ENCODE measurements at places on chromosomes 1 and 21.

DNA sequence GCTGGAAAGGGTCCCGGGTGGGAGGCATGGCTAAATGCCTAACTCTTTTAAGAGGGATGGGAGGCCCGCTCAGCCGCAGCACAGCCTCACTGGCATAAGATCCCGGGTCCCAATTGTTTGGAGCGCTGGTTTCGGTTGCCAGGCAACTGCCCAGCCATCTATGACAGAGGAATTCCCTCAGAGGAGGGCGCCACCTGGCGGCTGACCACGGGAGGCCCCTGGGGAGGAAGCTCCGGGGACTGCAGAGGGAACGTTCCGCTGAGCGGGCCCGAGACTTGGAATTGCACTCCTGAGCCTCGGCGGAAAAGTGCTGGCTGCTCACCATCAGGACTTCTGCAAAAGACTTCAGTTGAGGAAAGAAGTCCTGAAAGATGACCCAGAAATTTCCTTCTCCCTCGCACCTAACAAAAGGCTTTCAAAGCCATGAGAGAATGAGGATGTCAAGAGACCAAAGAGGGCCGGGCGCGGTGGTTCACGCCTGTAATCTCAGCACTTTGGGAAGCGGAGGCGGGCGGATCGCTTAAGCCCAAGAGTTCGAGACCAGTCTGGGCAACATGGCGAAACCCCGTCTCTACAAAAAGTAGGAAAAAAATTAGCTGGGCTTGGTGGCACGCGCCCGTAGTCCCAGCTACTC is 1.1 kb upstream of the ELAPOR1 start:
- peak; percentile 91 for DNase-seq
- H3K36me3 ChIP-seq: no peaks in the 10 kb centered on the region
- peaks cover 43% of the 10 kb centered on the region for H3K4me1 ChIP-seq
- H3K4me3 ChIP-seq: peak overlapping the region; percentile 89
- H3K27me3 ChIP-seq: no peaks in the 10 kb centered on the region

GRCh38 chr1:44631647-44632539 is 42.4 kb downstream of the TMEM53 start:
- H3K4me3 ChIP-seq: peak overlapping the region; percentile 91
- peak overlapping the region; percentile 96 for H3K27ac ChIP-seq
- peaks cover 25% of the 10 kb centered on the region for H3K4me1 ChIP-seq
- peaks cover 33% of the 10 kb centered on the region for H3K36me3 ChIP-seq

GRCh38 chr1:115933625-115934024 is 42.7 kb upstream of the SLC22A15 start:
- H3K4me3 ChIP-seq: no peak overlapping the region
- H3K4me1 ChIP-seq: no peaks in the 10 kb centered on the region
- peaks cover 5% of the 10 kb centered on the region for H3K27me3 ChIP-seq
- no peaks in the 10 kb centered on the region for H3K36me3 ChIP-seq
- no peak overlapping the region for H3K27ac ChIP-seq

DNA sequence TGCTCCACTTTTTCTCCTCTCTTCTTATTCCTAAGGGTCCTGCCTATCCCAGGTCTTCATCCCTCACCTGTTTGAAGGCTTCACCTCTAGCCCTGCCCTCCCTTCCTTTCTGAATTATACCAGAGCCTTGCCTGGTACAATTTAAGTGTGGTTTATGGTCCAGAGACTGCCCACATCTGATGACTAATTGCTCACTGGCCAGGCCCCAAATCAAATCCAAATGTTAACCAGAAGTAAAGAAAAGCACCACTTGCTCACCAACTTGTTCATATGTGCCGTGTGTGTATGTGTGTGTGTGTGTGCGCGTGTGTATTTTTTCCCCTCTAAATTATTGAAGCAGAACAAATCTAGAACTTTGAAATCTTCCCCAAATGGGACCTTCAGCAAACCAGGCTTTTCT is 26.4 kb downstream of the MYOM3 start:
- no peak for DNase-seq
- no peak overlapping the region for H3K27ac ChIP-seq
- no peaks in the 10 kb centered on the region for H3K4me1 ChIP-seq
- no peaks in the 10 kb centered on the region for H3K36me3 ChIP-seq
- peaks cover 4% of the 10 kb centered on the region for H3K27me3 ChIP-seq

DNA sequence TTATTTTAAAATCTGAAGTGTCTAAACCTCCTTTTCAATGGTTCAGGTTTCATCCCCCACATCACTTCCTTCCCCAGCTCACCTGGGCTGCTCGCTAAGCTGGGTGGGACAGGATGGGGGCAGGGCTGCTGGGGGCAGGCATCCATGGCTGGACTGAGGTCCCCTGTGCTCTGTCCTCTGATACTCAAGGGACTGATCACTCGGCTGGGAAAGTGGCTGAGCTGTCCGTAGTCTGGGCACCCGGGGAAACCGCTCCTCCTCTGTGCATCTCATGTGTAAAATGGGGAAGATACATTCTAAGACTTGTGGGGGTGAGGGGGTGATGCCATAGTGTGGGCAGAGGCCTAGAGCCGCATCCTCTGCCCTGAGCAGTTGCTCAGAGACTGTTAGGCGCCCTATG is 411.2 kb downstream of the MATN1 start:
- H3K27ac ChIP-seq: no peak overlapping the region
- no peak overlapping the region for H3K4me3 ChIP-seq

- H3K4me1 ChIP-seq: peaks cover 15% of the 10 kb centered on the region
- no peak for DNase-seq
- H3K27ac ChIP-seq: no peak overlapping the region
- no peaks in the 10 kb centered on the region for H3K36me3 ChIP-seq
Measured at GRCh38 chr1:200749090-200749489, 10.4 kb downstream of the CAMSAP2 start.

- peak overlapping the region; percentile 31 for H3K4me3 ChIP-seq
- peaks cover 11% of the 10 kb centered on the region for H3K36me3 ChIP-seq
- DNase-seq: no peak
- peak overlapping the region; percentile 94 for H3K27ac ChIP-seq
- peaks cover 69% of the 10 kb centered on the region for H3K4me1 ChIP-seq
Measured at GRCh38 chr1:151002051-151002450, 4.7 kb downstream of the MINDY1 start.

GRCh38 chr1:98321191-98321590 is 340.3 kb upstream of the SNX7 start:
- peaks cover 5% of the 10 kb centered on the region for H3K4me1 ChIP-seq
- H3K27ac ChIP-seq: no peak overlapping the region
- H3K4me3 ChIP-seq: no peak overlapping the region
